ENCODE measurements at places on chromosomes 1 and 21.

GRCh38 chr21:17784180-17784598 lies 35.0 kb downstream of the C21orf91 start:
- DNase-seq, result no peak

GRCh38 chr1:211541278-211541677 lies 37.7 kb downstream of the SLC30A1 start:
- DNase-seq, result no peak

DNA sequence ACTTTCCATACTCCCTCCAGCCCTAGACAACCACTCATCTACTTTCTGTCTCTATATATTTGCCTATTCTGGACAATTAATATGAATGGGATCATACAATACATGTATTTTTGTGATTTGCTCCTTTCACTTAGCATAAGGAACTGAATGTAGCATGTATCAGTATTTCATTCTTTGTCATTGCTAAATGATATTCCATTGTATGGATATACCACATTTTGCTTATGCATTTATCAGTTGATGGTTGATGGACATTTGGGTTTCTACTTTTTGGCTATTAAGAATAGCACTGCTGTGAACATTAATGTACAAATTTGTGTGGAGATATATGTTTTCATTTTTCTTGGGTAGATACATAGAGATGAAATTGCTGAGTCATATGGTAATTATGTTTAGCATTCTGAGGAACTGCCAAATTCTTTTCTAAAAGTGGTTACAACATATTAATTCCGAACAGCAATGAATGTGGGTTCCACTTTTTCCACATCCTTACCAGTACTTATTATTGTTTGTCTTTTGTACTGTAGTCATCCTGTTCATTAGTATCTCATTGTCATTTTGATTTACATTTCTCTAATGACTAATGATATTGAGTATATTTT lies 121.0 kb downstream of the LRRC40 start:
- no peak for DNase-seq

DNA sequence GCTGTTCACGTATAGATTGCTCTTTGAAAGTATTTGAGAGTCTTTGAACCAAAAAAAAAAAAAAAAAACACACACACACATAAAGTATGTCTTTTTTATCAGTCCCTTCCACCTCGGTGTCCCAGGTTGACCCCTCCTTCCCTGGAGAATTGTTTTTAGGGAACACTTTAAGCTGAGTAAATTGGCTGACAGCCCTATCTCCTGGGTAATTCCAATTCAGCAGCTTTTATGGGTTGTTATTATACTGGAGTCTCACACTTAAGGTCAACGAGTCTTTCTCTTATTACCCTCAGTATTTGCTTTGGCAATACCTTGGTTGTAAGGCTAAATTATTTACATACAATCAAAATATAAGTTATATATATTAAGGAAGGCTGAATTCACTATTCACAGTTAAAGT lies 69.4 kb downstream of the SLC30A10 start:
- no peak for DNase-seq

GRCh38 chr1:155268630-155269029 lies 4.7 kb downstream of the CLK2 start:
- no peak for DNase-seq

DNA sequence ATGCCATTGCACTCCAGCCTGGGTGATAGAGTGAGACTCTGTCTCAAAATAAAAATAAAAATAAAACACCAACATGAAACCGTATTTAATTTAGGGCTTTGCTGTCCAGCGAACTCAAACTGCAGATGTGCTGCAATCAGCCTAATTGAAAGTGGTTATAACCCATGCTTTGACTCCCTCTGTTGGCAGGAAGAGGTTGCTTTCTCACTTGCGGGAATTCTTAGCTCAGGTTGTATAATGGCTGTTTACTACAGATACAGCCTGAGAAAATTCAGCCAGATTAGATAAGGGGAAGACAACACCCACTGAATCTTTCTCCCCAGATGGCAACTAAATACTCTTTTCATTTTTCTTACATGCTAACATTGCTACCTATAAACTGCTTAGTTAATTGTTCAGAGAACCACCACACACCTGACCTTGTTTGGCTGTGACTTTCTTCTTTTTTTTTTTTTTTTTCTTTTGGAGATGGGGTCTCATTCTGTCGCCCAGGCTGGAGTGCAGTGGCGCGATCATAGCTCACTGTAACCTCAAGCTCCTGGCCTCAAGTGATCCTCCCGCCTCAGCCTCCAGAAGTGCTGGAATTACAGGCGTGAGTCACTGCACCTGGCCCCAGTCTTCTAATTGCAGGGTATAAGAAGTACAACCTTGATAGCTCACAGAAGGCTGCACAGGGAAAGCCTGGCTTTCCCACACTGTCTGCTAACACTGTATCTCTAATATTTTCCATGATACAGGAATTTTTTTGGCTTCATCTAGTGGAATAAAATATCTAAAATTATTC lies 34.6 kb downstream of the DNTTIP2 start:
- DNase-seq, result peak; percentile 48

- no peak for DNase-seq
These were observed 23.9 kb upstream of the TMEM52 start for GRCh38 chr1:1942753-1943656.

DNA sequence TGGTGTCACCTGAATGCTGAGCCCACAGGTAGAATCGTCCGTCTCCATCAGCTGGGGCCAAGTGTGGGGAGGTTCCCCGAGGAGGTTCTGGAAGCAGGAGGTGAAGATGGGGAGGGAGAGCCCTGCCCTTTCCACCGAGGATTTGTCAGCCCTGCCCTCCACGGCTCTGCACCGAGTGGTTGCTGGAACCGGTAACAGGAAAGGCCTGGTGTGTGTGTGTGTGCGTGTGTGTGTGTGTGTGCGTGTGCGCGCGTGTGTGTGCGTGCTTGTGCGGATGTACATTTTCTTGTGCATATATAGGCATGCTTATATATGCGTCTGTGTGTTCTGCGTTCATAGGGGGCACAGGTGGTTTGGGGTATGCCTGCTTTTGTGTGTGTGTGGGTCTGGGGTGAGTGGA lies 3.5 kb downstream of the NBL1 start:
- DNase-seq, result no peak

DNA sequence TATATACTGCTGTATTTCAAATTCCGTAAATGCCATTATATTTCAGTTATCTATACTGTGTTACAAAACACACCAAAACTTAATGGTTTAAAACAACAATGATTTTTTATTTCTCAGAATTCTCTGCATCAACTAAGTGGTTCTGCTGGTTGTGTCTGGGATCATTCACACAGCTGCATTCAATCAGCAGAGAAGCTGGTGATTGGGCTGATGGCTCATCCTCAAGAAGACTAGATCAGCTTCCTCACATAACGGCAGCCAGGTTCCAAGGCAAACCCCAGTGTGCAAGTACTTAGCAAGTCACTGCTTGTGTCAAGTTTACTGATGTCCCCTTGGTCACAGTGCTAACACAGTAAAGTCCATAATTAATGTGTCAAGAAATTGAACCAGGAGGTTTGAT lies 86.3 kb upstream of the VANGL1 start:
- DNase-seq, result no peak

- no peak for DNase-seq
These were observed 75.8 kb upstream of the ZNF678 start for GRCh38 chr1:227487606-227488005.

GRCh38 chr1:57887964-57888491 lies 464.2 kb upstream of the DAB1 start:
- DNase-seq, result no peak

GRCh38 chr1:234176000-234176399 lies 197.3 kb upstream of the COA6 start:
- DNase-seq, result no peak

DNA sequence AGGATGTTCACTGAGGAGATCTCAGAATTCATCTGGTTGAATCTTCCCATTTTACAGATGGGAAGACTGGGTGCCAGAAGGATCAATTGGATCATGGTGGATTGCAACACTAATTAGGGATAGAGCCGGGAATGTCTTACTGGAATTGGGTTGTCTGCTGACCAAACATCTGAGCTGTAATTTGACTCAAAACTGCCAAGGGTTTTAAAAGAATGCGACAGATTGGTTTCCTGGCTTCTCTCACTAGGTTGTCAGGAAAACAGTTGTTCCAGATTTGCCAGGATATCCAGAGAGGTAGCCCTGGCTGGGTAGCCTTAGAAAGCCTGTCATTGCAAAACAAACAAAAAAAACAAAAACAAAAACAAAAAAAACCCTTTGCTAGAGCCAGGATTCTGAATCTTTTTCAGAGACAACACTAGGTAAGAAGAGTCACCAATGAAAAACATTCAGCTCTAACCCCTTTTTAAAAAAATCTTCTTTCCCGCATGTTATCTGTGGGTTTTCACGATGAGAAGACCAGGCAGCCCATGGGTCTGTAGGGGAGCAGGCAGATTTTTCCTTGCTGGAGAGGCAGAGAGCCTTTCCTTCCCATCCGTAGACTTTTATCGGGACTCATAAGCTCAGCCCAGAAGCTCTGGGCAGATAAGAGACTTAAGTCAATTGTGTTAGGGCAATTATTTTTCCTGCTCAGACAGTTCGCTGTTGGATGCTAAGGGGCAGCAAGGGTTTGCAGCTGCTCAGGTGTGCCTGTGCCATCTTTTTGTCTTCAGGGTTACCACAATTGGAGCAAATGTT lies 418.9 kb downstream of the PRDM2 start:
- no peak for DNase-seq

DNA sequence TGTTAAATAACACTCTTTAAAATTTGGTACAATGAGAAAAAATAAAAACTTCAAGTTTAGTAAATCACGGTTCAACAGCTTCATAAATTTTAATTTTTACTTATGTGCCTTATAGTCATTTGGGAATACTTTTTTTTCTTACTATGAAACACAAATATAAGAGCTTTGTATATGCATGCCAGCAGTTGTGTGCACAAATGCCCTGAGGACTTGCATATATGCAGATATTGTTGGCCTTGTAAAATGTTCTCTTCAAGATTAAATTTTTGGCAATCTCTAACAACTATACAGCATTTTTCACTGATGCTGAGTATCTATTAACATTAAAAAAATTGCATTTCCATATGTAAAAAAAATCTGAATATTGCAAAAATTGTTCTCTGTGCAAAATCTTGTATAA lies 458.7 kb upstream of the BRINP3 start:
- no peak for DNase-seq

- no peak for DNase-seq
These were observed 227.0 kb downstream of the DNM3 start for GRCh38 chr1:172068334-172068733.

GRCh38 chr1:168439456-168440375 lies 104.1 kb downstream of the XCL2 start:
- peak; percentile 81 for DNase-seq

DNA sequence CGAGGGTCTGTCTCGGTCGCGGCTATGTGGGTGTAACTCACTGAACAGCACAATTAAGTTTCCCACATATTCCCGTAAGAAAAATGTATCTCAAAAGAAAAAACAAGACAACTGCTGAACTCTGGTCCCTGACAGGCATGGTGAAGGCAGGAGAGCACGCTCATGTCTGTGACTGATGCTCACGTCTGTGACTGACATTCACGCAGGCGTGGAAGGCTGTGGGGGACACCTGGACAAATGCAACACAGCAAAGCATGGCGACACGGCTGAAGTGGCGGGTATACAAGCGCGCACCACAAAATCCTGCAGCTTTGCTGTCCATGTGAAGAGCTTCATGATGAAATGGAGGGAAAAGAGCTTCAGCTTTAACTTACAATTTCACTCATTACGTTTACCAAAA lies 6.0 kb downstream of the PTTG1IP start:
- DNase-seq, result no peak

GRCh38 chr1:9324246-9325096 lies 31.8 kb downstream of the SPSB1 start:
- DNase-seq, result no peak

DNA sequence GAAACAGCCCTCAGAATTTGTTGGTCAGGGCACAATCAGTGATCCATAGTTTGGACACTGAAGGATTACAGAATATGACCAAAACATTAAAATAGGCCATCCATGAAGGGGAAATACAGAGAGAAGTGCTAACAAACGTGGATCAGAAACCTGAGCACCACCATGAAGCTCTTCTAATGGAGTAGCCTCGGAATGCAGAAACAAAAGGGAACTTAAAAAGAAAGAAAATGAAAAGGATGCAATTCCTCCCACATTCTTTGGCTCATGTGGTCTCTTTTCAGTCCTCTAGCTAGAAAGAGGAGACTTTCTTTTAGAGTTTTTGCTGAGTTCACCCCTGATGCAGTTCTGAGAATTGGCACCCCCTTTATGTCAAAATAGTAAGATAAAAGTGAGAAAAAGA lies 989.8 kb upstream of the B3GALT2 start:
- DNase-seq, result no peak

DNA sequence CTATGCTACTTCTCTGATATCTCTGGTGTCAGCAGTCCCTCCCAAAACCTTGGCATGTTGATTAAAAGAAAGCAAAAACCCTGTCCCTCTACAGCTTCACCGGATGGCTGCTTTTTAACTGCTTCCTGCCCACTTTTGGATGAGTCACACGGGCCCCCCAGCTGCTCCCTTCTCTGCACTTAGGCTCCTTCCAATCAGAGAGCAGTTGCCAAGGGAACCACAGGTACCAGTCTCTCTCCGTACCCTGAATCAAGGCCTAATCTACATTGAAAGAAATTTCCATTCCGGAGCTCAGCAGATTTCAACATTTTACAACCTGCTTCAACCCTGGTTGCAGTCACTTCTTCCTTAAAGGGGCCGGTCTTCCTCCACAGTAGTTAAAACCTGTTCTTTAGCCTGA lies 70.6 kb upstream of the GJB5 start:
- DNase-seq, result no peak

DNA sequence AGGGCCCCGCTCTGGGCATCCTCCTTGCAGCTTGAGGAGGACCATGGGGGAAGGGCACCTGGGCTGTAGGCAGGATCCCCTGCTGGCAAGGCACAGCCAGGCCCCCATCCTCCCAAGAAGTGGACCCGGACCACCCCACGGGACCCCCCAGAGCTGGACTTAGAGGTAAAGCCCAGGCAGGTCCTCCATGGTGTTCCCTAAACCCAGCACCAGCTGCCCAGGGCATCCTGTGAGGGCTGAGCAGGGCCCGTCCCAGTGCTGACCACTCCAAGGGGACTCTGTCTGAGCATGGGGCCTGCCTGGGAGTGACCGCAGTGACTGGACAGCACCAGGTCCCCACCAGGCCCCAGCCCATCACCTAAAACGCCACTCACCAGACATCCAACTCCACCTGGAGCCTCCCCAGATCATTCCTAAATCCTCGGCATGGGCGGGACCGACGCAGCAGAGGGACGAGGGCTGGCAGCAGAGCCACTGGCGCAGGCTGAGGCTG lies 21.3 kb downstream of the COL6A2 start:
- DNase-seq, result peak; percentile 24

- DNase-seq, result no peak
These were observed 100.6 kb downstream of the ROR1 start for GRCh38 chr1:63874278-63874880.

GRCh38 chr1:150976401-150976821 lies 1.8 kb upstream of the CERS2 start:
- DNase-seq, result no peak

DNA sequence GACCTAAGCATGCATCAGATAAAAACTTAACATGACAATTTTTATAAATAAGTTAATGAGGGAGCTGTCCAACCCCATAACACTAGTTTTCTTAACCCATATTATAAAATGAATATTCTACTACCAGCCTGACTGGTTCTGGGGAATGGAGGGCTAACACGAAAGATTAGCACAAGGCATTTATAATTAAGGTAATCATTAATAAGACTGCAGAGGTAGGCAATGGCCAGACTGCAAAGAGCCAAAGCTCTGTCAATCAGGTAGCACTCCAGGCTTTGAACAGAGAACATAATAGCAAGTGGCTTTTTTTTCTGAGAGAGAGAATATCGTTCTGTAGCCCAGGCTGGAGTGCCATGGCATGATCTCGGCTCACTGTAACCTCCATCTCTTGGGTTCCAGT lies 20.6 kb upstream of the TMEM35B start:
- no peak for DNase-seq

GRCh38 chr1:111270771-111271463 lies 19.7 kb upstream of the CHIA start:
- no peak for DNase-seq

All from right hindlimb (tissue), 1 donor.